Hypothalamus (tissue), 51 donors: ENCODE measurements at places on chromosomes 3 and 15.

GRCh38 chr3:33729993-33730392 is 11.9 kb upstream of the CLASP2 start:
- DNase-seq, result no peak

GRCh38 chr3:11509173-11510000 is 134.3 kb downstream of the VGLL4 start:
- DNase-seq, result no peak

DNA sequence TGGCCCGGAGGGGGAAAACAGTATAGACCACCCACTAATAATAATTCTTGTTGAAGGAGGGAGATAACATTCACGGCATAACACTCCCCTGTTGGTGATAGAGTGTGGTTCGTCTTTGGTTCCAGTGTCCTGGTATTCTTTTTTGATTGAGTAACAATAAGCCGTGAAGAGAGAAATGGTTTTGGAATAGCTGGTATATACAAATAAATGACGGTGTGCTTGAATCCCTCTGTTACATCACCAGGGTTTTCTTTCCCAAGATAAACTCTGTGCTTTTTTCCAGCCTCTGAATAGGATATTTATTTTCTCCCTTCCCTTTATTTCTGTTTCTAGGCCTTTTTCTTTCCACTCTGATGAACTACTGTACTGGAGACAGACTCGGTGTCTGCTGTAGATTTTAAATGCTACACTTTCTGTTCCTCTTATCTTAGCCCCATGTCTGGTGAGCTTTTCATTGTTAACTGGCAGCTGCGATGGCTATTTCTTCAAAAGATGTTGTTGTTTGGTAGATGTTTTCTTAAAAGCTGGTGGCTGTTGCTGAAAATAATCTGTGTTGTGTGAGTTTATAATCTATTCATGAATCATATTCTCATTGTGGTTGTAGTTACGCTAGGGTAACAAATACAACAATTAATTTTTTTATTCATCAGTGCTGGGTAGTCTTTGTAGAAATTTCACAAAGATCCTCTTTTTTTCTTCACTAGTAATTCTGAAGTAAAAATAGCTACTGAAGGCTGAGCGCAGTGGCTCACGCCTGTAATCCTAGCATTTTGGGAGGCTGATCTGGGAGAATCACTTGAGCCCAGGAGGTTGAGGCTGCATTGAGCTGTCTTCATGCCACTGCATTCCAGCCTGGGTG is 15.5 kb upstream of the SCAANT1 start:
- no peak for DNase-seq

DNA sequence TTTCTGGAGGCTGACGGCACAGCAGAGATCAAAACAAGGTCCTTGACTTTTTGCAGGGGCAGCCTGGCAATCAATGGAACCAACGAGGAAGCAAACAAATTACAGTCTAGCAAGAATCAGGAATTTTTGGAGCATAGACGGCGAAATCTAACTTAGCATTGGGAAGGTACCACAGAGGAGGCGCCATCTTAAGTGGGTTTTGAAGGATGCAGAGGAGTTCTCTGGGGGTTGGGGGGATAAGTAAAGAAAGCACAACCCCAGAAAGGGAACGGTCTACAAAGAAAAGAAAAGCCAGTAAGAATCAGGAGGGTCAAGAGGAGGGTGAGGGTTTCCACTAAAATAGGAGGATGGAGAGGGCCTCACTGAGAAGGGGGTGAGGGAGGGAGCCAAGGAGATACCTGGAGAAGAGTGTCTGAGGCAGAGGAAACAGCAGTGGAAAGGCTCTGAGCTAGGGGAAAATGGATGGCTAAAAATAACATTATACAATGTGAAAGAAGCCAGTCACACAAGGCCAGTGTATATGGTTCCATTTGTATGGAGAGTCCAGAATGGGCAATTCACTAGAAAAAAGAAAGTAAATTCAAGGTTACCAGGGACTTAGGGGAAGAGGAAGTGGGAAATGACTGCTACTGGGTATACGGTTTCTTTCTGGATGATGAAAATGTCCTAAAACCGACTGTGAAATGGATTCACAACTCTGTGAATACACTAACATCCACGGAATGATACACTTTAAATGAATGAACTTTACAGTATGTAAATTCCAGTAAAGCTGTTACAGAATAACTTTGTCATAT is 25.2 kb upstream of the IQSEC1 start:
- DNase-seq, result no peak

DNA sequence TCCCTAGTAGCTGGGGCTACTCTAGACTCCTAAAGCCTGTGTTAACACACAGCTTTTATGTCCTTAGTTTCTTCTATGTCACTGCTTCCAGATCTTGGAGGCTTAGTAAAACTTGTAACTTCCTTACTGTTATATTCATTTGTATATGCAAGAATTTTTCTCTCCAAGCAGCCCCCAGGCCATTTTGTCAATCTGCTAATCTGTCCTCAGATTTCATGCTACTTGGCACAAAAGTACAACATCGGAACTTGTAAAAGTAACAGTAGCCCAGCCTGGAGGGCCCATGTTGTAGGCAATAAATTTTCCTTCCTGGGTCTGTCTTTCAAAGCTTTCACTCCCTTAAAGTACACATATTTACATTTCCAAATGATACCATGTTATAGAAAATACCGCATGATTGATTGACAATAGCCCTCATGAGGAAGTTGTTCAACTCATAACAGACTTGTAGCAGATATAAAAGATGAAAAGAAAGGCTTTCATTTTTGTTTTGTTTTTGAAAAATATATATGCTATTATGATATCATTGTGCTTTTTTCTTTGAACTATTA is 324.2 kb downstream of the NEK10 start:
- DNase-seq, result no peak

DNA sequence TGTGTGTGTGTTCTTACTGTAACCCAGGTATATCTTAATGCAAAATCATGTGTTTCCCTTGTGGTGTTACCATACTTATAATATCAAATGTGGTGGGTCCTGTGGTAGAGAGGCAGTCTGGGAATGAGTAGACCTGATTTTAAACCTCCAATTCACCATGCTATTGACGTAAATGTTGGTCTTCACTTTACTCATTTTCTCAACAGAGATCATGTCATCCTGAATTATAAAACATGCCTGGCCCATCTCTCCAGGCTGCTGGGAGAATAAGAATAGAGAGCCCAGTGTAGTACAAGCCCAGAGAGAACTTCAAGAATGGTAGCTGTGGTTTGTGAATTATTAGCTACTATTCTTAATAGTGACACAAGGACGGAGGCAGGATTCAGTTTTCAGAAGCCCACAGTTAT is 88.1 kb downstream of the MBNL1 start:
- DNase-seq, result no peak

DNA sequence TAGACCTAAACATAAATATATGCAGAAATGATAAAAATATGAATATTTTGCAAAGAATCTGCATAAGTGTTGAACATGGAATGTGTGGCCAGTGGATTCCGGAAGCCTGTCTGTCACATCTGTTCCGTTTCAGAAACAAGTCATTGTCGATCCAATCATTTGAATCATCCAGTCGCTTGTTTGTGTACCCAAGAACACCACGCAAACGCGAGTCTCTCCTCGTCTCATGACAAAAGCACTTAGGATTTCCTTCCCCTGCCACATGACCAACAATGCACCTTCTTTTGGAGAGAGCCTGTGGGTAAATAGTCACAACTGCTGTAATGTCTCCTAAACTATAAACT is 80.2 kb downstream of the FMN1 start:
- DNase-seq, result no peak

DNA sequence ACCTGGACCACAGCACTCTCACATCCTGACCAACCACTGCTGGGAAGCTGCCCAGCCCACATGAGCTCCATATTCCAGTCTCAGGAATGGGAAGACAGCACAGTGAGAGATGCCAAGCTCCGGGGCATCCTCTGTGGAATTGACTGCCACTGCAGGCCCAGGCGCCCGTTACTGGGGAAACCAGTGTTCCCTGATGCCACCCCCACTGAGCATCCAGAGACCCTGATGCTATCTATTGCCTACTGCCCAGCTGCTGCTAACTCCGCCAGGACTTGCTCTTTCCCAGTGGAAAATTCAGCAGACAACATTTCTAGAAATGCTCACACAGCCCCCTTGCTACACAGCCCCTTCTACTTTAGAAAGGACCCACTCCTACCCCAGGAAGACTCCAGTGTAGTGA is 57.6 kb downstream of the CYP19A1 start:
- DNase-seq, result no peak

GRCh38 chr3:126472277-126473006 is 3.2 kb downstream of the ZXDC start:
- no peak for DNase-seq

DNA sequence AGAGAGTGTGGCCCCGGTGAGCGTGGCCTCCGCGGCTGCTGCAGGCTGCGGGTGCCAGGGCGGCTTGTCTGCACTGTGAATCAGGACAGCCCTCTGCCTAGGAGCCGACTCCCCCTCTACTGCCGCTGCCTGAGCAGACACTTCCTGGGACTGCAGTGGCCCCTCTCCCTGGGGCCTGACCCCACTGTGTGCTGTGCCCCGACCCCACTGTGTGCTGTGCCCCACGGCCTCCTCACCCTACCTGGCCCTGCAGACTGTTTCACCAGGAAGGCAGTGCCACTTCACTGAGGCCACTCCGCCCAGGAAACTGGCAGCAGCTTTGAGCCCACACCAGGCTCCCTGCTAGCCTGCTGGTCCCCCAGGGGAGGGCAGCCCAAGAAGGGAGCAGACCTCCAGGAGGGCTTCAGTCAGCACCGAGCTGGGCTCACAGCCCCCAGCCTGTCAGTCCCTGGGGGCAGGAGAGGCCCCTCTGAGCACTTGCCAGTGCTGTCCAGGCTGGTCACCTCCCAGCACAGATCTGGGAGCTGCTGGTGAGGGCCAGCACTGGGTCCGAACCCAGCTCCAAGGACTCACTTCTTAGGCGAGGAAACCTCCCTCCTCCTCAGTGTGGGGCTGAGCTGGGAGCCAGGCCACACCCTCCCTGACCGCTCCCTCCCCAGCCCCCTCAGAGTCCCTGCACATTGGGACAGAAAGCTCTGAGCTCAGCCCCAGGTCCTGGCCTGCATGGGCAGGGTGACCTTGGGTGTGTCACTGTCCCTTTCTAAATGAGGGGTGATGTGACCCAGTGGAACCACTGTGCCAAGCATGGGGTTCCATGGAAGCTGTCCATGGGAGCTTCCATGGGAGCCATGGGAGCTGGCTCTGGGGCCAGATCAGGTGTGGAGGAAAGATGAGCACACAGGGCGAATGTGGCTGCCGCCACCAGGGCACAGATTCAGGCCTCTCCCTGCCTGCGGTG is 56.8 kb downstream of the DNAJB8 start:
- DNase-seq, result no peak

DNA sequence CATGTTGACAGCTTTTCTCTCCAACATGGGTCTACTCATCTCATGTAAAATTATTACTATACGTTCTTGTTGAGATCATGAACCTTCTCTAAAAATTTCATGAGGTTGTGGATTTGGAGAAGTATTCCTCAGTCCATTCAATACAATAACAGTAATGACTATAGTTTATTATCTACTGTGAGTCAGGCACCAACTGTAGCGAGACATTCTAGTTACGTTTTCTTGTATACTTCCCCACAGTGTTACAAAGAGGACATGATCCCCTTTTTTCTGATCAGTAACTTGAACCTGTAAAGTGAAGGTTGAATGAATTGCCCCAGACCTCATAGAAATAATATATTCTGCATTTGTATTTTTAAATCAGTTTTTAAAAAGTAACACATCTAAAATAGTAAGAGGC is 76.4 kb downstream of the AKAP13 start:
- no peak for DNase-seq

GRCh38 chr3:184791171-184791570 is 20.8 kb upstream of the VPS8 start:
- DNase-seq, result no peak

DNA sequence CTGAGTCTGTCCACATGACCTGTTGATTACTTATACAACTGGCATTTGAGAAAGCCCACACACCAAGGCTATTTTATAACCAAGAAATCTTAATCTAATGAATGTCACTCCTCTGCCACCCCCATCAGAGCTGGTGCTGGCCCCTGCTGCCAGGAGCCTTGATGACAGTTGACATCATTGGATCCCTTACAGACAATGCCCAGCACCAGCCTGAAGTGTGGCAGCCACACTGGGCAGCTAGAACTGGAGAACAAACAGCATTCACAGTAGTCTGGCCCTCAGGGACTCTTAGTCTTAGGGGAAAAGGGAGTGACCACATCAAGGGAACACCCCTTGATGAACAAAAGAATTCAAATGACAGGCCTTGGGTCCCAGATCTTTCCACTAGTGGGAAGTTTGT is 840.6 kb downstream of the EPHA3 start:
- no peak for DNase-seq

- no peak for DNase-seq
Observed at GRCh38 chr15:25403771-25404170, 35.1 kb downstream of the UBE3A start.

GRCh38 chr3:64985072-64985471 is 297.3 kb upstream of the ADAMTS9 start:
- DNase-seq, result no peak

DNA sequence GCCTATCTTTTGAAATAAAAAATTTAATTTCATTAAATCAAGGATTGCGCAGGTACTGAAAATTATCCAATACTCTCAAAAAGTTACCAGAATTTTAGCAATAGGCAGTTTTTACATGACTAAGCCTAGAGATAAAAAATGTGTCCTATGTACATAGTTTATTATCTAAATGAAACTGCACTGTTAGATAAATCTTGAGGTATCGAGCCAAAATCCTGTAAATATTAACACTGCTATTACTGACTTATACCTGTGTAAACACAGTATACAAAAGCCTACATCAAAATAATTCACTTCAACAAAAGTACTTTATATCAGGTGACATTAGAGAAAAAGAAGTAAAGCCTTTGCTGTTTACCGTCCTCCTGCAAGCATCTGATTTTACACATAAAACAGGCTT is 60.7 kb downstream of the TASOR start:
- DNase-seq, result no peak

GRCh38 chr3:159879598-159879997 is 109.0 kb upstream of the IL12A start:
- DNase-seq, result no peak

DNA sequence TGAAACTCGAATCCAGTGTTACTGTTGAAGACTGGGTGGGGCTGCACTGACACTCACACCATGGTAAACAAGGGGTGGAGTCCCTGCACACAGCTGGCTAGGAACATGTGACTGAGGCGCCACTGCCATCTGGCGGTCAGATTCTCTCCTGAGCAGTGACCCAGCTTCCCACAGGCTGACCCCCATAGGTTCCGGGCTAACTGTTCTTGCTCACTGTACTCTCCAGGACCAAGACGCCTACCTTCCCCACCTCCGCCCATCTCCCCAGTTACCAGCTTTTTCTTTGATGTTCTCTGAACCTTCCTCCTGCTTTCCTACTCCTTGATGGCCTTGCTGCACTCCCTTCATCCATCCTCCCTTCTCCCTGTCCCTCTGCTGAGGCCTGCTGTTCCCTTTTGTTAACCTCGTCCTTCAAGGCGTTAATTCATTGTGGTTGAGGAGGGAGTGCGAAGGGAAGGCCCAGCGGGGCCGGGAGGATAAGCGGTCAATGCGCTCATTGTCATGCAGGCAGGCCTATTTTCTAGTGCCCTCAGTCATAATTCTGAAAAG is 115.2 kb downstream of the ATP8B4 start:
- DNase-seq, result peak; percentile 3

- no peak for DNase-seq
Observed at GRCh38 chr3:51712038-51712420, 5.2 kb downstream of the GRM2 start.
